ENCODE measurements at places on chromosomes 11 and 22.

- no peak for DNase-seq
Observed at GRCh38 chr22:43164636-43165035, 13.3 kb downstream of the TSPO start.

- DNase-seq, result no peak
Observed at GRCh38 chr11:121613724-121614123, 161.0 kb upstream of the SORL1-AS1 start.

GRCh38 chr11:42273977-42274376, 814.5 kb upstream of the LRRC4C start:
- no peak for DNase-seq

DNA sequence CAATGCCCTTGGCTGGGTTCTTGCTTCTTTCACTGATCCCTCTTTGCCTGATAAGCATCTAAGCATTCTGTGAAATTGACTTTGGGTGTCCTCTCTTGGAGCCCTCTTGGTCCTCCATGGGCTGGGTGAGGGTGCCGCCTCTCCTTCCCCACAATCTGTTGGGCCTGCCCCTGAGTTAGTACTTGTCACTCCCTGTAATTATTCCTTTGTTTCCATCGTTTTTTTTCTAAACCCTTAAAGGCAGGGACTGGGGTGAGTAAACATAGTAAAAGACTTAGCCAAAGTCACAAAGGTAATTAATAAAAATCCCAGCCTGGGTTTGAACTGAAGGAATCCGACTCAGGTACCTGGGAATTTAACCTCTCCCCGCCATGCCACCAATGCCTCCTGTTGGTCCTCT, 188.1 kb downstream of the MYO18B start:
- DNase-seq, result no peak

- no peak for DNase-seq
Observed at GRCh38 chr22:35782504-35782903, 64.8 kb downstream of the APOL5 start.

- no peak for DNase-seq
Observed at GRCh38 chr11:38384568-38384967, 1786.5 kb upstream of the RAG2 start.

- DNase-seq, result no peak
Observed at GRCh38 chr11:64036087-64037026, 626 bp downstream of the FLRT1 start.

DNA sequence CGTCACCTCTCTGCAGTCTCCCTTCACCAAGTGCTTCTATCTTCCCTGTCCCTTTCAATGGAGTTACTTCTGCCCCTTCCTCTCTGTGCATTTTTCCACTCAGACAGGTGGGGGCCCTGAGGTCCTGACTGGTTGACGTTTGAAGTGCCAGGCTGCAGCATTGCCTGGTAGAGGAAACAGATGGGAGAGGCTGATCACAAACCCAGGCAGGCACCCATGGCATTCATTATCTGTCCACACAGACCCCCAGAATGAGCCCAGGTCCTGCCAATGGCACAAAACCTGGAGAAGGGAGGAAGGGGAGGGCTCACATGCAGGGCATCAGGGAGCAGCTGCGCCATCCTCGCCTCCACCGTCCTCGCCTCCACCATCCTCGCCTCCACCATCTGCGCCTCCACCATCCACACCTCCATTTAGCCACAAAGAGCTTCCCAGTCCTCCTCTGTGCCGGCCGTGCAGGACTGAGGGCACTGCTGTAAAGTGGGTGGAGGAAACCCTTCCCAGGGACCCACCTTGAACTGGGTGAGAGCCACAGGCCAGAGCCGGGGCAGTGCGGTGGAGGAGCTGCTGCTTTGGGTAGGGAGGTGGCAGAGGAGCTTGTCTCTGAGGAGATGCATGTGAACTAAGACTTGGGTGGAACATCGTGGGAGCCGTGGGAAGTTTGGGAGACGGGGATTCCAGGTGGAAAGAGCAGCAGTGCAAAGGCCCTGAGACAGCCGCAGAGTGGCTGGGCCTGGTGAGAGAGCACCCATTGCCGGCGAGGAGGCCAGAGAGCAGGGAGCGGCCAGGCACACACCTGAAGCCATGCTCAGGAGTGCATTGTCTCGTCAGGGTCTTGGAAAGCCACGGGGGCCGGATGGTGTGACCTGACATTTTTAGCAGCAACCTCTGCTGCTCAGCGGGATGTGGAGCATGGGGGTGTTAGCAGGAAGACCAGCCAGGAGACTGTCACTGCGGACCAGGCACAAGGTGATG, 145.1 kb downstream of the TBC1D22A start:
- no peak for DNase-seq

GRCh38 chr11:62728171-62728988, at the start of gene TTC9C:
TSS of gene TTC9C (plus strand) at chr11:62728486. CDS start at chr11:62728849, 363 bp downstream.
- peak; percentile 83 for DNase-seq
